Cardiac septum (tissue), 1 donor: ENCODE measurements at places on chromosomes 5 and 9. TPM values are rescaled to one million over a fixed set of nuclear protein-coding genes. Genes with fewer than 3 reads are reported as not detected.

Gene IL7R
- total RNA-seq = 0.92 TPM

Gene SSNA1
- 59.5 TPM for total RNA-seq

Gene DRD1
- total RNA-seq = 0.05 TPM

Gene C9orf50
- total RNA-seq = 0.22 TPM

Gene MEIKIN
- not detected for total RNA-seq

Gene FGFR4
- total RNA-seq = 0.40 TPM

Gene KCNV2
- total RNA-seq = not detected
